ENCODE measurements at places on chromosomes 1 and 21. TPM values are rescaled to one million over a fixed set of nuclear protein-coding genes. Genes with fewer than 3 reads are reported as not detected.

DNA sequence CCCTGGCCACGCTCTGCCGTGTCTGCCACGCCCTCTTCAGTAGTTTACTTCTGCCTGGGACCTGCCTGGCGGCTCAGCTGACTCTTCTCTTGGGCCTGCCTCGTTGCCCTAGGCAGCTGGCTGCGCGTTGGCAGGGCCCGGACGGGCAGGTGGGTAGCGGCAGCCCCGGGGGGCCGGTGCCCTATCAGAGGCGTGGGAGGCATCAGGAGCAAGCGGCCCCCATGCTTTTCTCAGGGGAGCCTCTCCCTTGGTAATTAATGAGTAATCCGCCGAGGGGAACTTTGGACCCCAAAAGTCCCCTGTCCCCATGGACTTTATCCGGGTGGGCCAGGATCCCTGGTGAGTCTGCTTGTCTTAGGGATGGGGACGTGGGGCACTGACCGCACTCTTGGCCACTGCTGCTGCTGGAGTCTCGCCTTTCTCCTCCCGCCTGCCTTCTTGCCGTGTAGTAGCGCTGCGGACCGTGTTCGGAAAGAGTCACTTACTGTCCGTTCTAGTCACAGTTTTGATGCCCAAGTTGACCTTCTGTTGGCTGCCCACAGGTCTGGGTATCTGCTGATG, 22.7 kb downstream of the SKI start:
- no peak for DNase-seq

- DNase-seq, result no peak
These were observed 91.6 kb downstream of the GALNT2 start for GRCh38 chr1:230158415-230159291.

Gene TNFRSF9
- total RNA-seq, result 10.8 TPM

DNA sequence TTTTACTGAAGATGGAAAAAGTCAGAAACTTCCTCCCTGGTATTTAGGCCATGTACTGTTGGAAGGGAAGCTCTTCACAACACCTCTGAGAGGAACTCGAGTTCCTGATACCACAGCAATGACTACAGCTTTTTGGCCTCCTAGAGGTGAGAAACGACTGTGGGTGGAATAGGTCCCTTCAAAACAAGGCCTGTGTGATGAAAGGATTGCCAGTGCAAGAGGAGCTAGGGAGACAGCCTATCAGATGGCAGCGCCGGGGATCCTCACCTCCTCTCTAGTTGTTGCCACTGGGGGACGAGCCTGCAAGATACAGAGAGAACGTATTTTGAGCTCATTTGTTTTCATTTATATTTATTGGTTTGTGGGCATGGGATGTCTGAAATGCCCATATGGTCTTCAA, 187.8 kb upstream of the KCND3 start:
- no peak for DNase-seq

GRCh38 chr1:241844593-241844992, 3.4 kb upstream of the EXO1 start:
- DNase-seq, result no peak

All from activated naive CD4-positive, alpha-beta T cell treated with anti-CD3 and anti-CD28 coated beads, Interleukin-2, amount 50 U/mL, for 72 hours (primary cell).